ENCODE measurements at places on chromosomes 11 and 22.

DNA sequence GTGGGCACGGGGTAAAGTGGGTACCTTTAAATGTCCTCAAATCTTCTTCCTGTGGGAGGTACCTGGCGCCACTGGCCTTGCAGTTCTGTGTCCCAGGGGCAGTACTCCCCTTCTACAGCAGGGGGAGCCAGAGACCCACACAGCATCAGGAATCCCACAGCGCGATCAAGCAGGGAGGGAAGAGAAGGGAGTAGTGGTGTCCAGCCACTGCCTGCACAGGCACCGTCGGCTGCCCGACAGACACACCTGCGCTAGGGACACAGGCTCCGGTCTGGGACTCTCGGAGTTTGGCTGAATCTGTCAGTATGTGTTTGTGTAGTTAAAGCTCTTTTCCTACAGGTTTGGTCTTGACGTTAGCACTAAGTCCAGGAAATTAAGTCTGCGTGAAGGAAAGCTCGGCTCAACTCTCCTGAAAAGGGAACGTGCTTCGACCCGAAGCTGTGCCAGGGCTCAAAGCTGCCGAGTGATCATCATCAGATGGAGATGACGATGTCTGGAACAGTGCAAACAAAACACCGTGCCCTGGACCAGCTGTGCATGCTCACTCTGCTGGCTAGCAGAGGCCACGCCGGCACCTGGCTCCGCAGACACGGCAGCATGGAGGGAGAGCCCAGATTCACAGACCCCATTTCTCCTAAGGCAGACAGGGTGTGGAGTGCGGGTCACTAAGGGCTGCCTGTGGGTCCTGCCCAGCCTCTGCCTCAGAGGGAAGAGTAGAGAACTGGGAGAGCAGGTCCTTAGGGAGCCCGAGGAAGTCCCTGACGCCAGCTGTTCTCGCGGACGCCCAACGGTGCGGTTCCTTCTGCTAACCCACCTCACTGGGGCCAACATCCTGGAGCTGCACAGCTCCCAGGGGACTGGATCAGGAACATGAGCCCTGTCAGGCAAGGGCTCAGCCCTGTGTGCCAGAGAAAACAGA, 56.0 kb upstream of the BID start:
- DNase-seq: peak; percentile 71

DNA sequence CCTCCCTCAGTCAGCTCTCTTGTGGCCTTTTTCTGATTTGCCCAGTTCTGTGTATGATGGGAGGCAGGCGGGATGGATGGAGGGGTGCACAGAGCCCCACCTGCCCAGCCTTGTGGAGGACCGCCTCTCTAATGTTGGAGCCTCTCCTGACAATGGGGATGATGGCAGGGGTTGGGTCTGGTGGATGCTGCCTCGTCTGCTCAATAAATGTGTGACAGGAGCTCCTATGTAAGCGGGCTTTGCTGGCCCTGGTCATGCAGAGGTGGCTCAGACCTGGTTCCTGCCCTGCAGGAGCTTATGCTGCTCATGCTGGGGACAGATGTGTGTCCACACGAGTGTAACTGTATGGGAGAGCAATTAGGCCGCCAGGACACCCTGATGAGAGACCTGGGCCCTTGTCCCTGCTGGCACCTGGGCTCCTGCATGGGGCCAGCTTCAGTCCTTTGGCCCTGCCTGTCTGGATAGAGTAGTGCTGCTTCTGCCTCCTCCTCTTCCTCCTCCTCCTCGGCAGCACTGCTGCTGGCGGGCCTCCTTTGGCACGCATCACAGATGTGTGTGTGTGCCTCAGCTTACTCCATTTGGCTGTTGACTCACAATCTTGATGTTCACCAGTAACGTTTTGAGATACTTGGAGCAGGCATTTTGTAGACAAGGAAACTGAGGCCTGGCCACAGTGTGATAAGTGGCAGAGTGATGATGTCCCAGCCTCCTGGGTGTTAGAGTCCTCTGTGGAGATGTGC, 131.0 kb downstream of the TBC1D22A start:
- no peak for DNase-seq

DNA sequence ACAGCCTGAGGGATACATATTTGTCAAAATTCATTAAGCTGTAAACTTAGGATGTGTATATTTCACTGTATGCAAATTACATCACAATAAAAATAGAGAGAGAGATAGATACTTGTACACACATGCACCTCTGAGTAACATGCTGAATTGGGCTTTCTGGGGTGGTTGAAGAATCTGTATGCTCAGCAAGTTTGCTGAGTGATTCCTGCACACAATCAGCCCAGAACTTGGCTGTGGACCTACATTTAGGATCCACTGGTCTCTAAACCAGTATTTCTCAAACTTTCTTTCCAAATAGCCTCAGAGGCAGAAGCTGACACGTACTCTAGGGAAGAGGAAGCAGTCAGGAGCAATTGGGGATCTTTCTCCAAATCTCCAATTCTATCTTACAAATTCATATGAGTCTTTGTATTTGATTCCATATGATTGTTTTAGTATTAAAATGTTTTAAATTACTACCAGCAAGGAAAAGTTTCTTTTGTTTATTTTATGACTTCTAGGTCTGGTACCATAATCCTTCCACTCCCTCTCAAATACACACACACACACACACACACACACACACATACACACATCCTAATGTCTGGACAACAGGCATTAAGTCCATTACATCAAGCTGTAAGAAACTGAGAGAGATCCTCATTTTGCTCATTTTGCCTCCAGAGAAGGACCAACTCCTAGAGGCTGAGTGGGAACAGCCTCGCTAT, 20.0 kb downstream of the SYT13 start:
- DNase-seq: no peak

DNA sequence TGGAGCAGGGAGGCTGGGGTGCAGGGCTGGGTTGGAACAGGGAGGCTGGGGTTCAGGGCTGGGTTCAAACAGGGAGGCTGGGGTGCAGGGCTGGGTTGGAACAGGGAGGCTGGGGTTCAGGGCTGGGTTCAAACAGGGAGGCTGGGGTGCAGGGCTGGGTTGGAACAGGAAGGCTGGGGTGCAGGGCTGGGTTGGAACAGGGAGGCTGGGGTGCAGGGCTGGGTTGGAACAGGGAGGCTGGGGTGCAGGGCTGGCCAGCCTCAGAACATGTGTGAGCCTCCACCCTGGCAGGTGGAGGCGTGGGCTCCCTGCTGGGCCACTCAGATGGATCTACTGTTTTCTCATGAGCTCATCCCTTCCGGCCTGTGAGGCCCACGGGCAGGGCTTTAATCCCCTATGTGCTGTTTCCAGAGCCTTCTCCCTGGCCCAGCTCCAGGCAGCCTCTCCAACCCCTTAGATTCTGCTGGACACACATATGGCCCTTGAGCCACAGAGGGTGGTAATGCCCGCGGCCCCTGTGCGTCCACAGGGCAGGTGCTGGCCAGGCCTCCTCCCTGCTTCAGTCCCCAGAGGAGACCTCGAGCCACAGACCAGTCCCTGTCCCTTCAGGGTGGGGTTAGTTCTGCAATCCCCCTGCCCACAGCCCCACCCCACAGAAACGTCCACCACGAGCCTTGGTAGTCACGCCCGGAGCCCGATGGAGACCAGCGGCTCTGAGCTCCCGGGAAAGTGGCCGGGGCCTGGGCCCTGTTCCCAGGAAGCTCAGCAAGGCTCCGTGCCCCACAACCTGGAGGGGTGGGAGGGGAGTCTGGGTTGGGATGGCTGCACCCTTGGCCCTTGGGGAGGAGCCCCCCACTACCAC, 197.9 kb downstream of the BRD1 start:
- DNase-seq: no peak

- DNase-seq: no peak
Measured at GRCh38 chr11:100683126-100683525, 4.0 kb upstream of the ARHGAP42 start.

DNA sequence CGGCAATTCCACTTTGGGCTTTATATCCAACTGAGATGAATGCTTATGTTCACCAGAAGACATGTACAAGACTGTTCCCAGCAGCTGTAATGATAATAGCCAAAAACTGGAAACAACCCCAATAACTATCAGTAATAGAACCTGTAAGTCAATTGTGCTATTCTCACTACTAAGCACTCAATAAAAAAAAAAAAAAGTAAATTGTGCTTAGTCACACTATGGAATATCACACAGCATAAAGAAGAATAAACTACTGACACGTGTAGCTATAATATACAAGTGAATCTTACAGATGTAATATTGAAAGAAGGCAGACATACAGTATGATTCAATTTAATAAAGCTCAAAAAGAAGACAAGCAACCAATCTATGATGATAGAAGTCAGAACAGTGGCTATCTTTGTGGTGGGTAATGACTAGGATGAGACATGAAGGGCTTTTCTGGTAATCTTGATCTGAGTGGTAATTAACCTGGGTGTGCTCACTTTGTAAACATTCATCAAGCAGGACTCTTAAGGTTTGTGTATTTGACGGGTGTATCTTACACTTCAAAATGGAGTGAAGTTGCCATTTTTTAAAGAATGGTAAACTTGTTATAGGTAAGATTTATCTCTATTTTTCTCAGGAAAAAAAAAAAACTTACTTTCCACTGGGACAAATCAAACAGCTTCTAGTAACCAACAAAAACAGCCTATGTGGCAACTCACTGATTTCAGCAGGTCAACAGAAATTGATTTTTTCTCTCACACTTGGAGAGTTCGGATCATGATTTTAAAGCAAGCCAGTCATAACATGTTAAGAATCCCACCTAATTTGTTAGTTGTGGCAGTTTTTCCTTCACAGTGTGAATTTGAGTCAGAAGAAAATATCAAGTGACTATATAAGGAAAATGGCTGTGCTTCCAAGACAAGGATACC, 84.2 kb downstream of the CCDC83 start:
- DNase-seq: no peak

- DNase-seq: no peak
Measured at GRCh38 chr22:45295492-45295891, 10.7 kb downstream of the UPK3A start.

- DNase-seq: peak; percentile 31
Measured at GRCh38 chr22:50129121-50129736, 39.4 kb downstream of the MOV10L1 start.

- no peak for DNase-seq
Measured at GRCh38 chr11:772429-773390, 4.6 kb downstream of the GATD1 start.

GRCh38 chr11:83689144-83689780, 403.1 kb upstream of the CCDC90B start:
- DNase-seq: no peak

DNA sequence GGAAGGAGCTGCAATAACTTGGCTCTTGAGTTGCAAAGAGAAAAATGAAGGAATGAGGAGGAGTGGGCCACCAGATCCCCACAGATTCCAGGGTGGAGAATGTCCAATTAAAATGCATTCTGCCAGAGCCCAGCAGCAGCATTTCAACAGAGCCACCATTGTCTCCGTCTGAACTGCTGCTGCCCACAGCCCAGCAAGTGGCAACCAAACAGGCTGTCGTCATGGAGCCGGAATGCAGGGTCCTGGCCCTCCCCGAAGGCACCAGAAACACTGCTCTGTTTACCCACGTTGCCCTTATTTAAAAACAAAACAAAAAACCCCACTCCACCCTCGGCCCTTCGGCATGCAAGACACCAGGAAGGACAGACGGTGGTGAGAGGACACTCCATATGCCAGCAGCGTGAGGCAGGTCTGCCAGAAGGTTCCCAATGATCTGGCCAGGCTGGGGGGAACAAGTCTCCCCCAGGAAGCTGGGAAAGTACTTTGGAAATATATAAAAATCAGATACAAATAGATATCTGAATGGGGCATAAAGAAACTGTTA, 32.5 kb downstream of the PLEKHA7 start:
- DNase-seq: peak; percentile 94

- DNase-seq: no peak
Measured at GRCh38 chr11:78156127-78156844, 16.9 kb upstream of the ALG8 start.

DNA sequence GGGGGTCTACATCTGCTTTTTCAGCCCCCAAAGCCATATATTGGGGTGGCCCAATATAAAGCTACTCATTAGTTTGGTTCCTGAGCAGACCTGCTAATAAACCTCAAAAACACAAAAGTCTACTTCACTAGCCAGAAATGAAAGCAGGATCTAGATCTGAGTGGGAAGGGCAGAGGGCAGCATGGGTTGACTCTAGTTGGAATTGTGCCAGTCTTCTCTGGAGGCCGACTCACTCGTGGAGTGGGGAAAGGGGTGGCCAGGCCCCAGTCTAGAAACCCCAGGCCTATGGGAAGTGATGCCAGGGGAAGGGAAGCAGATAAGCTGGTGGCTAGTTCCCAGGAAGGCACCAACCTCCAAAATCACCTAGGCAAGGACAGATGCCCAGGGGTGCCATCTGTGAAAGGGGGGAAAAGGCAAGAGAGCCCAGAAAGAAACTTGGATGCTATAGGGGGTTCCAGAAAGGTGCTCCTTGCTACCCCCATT, 5.3 kb downstream of the PATZ1 start:
- no peak for DNase-seq

DNA sequence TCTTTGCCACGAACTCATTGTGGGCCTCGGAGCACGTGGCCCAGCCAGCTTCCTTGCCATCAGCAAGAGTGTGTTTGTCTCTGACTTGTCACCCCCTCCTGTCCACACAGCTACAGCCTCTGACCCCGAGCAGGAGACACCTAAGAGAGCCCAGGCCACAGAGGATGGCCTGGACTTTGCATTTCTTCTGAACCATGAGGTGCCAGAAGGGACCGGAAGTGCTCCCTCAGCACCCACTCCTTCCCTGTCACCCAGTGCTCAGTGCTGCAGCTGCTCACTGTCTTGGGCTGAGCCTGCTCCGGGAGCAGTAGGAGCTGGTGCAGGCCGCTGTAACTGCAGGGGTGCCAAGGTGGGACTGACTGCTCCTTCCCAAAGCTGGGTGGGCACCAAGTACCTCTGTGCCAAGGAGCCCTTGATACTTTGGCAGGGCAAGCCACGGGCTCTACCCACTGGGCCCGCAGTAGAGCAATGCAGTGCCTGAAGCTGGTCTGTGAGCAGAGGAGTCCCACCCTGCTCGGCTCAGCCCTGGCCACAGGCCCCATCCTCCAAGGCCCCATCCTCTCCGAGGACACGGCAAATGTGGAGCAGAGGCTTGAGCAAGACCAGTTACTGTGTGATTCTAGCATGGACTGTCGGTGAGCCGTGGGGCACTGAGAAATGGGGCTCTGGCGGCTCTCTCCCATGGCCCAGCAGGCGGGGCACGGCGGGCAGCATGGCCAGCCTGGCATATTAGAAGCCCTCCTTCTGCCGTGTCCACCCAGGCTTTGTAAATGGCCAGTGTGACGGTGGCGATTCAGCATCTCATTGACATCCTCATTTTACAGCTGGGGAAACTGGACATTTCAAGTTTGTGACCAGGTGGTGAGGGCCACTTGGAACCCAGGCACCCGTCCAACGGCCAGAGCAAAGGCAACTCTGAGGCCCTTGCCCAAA, 6.3 kb downstream of the GRK2 start:
- no peak for DNase-seq

DNA sequence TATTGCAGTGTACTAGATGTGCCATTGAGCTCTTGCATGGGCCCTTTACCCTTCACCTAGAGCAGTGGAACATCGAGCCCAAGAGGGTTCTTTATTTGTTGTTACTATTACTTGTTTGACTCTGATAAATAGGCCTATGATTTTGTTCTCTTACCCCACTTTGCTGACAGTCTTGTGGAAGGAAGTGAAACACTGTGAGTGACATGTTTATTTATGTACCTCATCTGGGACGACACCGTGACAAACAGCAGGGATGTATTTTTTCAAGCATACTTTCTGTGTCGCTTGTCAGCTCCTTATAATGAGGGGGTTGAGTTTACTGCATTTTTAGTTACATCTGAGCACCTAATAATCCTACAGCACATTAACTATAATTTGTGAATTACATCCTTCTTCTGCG, 1010.3 kb upstream of the TENM4 start:
- DNase-seq: no peak

Data from SW480 (cell line).